Fibroblast of villous mesenchyme (primary cell): ENCODE measurements at places on chromosomes 3 and 15. TPM values are rescaled to one million over a fixed set of nuclear protein-coding genes. Genes with fewer than 3 reads are reported as not detected.

Gene CCDC54
- total RNA-seq, result not detected in 2 replicates

Gene CA12
- 8.1 and 15.1 TPM in 2 replicates for total RNA-seq

DNA sequence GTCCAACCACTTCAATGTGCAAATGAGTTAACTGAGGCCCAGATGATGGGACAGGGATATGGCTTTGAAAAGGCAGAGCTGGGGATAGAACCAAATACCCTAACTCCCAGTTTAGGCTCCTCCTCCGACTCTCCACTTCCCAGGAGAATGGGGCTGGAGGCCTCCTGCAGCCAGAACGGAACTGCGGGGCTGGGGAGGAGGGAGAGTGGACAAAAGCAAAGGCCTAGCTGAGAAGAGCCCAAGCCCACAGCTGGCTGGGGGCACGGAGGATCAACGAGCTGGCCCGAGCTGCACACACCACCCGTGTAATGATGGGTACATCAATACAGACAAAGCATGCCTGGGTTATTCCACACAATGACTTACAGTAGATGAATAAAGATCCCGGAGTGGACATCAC lies 74.8 kb downstream of the NUP210 start:
- DNase-seq, result no peak

- DNase-seq, result no peak
Measured at GRCh38 chr3:127368186-127369032, 80.6 kb upstream of the PRR20G start.
